Activated CD4-positive, alpha-beta T cell treated with anti-CD3 and anti-CD28 coated beads, Interleukin-2, amount 50 U/mL, for 48 hours (primary cell): ENCODE measurements at places on chromosomes 11 and 22.

DNA sequence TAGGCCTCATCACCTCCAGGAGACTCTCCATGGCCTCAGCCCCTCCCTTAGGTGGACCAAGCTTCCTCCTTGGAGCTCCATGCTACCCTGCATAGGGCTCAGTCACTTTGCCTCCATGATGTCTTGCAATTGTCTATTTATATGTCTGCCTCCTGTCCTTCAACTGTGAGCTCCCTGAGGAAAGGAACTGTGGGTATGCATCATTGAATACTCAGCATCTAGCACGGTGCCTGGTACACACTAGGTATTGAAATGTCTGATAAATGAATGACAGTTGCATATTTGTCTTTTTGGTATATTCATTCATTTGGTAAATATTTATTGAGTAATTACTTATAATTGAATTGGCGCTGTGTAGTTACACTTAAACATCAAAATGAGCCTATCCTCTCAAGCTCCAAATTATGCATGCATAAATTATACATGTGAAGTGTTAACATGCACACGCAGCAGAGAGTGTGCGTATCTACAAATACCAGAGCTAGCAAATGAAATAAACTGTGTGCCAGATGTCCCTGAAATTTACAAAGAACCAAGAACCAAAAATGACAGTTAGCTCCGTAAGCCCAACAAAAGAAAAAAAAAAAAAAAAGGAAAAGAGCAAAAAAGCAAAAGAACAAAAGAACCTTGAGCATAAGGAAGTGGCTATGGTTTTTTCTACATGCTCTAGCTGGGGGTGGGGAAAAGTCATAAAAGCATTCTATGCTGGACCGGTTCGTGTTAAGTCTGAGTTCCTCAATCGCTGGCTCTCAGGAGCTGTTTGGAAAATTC lies 25.2 kb downstream of the GRAP2 start:
- DNase-seq = no peak

- DNase-seq = no peak
These were observed 13.5 kb upstream of the ARHGEF17 start for GRCh38 chr11:73294604-73295003.

DNA sequence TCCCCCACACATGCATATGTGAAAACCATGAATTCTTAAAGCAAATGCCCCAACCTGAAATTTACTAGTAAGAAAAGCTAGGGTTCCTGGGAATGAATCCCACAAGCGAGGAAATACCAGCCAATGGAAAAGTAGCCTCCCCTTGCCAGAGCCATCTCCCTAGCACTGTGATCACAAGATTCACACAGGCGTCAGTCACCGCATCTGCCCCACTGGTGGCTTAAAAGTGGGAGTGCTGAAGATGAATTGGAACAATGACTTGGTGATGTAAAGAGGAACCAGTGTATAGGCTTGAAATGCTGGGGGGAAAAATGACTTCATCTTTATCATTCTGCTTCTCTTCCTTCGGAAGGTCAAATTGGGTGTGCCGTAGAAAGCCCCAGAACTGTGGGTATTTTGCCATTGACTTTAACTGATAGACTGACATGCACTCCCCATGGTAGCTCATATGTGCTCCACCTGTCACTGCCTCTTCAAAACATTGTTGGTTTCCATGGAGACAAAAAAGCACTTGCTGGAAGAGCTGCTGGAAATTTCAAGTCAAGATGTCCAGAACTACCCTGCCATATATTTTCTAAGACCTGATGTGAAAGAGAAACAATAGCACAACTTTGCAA lies 19.2 kb upstream of the ASPHD2 start:
- DNase-seq = no peak

- no peak for DNase-seq
These were observed 8.8 kb upstream of the CEP295 start for GRCh38 chr11:93652679-93653078.

DNA sequence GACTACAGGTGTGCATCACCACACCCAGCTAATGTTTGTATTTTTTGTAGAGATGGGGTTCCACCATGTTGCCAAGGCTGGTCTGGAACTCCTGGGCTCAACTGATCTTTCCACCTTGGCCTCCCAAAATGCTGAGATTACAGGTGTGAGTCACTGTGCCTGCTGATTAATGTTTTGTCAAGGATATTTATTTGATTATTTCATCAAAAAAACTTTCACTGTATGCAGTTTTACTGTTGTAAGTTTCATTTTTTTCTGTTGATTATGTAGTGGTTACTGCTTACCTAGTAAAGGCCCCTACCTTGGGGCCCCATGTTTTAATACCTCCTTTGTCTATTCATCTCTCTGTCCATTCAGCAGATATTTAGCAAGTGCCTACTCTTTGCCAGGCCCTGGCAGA lies 16.7 kb upstream of the FAM168A start:
- no peak for DNase-seq

DNA sequence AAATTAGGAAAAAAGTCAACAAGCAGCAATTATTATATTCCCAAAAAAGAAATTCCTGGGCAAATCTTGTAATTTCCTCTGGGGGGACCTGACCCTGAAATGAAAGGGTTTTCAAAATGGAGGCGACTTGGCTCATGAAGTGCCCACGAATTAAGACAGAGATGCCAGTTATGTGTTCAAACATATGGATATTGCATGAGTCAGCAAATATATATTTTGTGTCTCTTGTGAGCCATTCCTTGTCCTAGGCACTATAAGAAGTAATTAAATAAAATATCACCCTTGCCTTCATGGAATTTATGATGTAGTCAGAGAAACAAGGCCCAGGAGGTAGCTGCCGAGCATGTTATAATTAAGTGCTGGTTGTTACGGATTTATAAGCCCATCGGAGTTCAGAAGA lies 68.6 kb downstream of the BARX2 start:
- no peak for DNase-seq

DNA sequence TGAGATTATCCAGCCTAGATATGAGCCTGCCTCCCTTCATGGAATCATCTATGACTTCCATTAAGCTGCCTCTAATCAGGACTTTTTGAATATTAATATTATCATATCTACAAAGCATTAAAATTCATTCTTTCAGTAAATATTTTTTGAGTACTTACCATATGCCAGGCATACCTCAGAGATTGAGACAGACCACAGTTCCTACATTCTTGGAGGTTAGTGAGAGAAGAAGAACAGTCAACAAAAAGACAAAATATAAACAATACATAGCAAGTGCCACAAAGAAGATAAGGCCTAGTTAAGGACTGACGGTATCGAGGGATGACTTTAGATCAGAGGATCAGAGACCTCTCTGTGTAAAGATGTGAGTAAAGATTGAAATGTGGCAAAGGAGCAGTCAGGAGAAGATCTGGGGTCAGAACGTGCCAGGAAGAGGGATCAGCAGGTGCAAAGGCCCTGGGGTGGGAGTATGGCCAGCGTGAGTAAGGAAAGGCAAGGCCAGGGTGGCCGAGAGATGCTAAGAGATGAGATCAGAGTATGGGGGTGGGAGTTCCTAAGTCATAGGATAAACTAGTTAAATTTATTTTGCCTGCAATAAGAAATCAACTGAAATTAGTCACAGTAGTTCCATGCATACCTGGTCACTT lies 15.4 kb downstream of the SLC35C1 start:
- DNase-seq = no peak

DNA sequence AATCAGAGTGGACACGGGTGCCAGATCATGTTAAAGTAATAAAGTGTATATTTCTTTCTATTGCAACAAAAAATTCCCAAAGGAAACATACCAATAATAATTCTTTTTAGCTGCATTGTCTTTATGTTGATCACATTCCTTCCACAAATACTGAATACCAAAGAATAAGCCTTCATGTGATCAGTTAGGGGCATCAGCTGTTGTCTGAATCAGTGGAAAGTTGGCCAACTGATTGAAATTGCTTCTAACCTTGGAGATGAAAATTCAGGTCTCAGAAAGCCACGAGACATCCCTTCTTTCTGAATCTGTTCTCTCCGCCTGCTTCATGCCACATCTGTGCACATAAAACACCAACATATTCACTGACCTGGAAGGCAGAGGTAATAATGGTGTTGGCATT lies 785.2 kb downstream of the KCNA4 start:
- DNase-seq = no peak

DNA sequence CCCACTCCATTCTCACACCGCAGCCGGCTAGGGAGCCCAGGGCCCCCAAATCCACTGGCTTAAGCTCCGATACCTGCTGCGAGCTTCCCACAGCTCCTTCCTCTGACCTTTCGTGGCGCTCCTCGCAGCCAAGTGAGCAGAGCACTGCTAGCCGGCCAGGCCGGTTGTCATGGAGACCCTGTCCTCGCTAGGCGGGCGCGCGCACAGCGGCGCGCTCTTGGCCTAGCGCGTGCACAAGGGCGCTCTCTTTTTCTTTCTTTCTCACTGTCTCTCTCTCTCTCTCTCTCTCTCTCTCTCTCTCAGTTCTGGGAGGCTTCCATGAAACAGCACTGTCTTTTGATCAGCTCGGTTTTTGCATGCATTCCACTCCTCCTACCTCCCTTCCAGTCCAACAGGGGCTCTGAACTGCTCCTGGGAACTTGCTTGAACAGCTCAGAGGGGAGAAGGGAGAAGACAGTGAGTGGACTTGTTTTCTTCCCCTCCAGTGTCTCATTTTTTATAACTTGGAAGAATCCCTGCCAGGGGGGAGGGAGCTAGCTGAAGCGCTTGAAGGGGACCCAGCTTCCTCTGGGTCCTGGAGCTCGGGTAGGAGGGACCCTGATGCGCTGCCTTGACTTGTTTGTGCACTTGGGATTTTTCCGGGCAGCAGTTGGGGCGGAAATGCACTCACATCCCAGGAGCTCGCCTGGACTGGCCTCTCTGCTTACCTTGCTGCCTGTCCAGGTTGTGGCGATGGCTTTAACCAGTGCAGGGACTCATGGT lies 100.3 kb upstream of the AKIP1 start:
- peak; percentile 1 for DNase-seq

DNA sequence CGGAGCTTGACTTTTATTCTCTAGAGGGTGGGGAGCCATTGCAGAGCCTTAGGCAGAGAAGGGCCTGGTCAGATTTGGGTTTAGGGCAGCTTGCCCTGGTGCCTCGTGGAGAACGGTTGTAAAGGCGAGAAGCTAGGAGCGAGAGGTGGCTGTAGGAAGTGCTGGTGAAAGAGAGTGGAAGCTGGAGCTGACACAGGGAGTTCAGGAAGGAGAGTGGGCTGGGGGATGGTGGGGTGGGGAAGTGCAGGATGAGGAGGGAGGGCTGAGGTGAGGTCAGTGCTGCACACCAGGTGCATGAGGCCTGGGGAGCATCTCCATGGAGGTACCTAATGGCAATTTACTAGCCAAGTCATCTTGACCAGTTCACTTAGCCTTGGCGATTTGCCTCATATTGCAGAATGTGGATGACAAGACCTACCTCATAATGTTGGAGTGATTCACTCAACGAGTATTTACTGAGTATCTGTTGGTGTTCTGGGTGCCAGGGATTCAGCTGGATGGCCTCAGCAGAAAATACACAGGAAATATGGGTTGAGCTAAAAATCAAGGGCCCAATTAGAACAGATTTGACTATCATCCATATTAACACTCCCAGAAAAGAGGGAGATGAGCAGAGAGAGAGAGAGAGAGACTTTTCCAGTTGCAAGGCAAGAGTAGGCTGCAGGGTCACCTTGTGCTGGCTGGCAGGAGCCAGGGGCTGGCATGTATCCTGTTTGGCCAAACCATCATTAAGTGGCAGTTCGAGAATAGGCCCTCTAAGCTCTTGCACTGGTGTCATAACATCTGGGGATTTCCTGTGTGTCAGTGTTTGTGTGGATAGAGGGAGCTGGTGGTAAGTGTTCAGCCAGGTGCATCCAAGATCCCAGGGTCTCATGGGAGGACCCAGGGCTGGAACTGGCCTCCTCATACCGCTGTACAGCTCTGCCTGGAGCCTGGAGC lies 44.4 kb upstream of the CLDN5 start:
- no peak for DNase-seq

DNA sequence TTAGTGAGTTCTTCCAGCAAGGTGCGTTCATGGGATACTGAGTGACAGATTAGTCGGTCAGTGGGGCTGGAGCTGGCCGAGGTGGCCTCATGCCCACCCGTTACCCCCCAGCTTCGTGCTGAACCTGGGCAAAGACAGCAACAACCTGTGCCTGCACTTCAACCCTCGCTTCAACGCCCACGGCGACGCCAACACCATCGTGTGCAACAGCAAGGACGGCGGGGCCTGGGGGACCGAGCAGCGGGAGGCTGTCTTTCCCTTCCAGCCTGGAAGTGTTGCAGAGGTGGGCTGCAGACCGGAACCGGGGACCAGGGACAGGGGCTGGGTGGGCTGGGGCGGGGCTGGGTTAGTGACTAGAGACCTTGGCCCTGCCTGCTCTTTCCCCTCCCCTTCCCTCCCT lies 2.9 kb downstream of the LGALS1 start:
- no peak for DNase-seq

- no peak for DNase-seq
These were observed 29.6 kb upstream of the L3MBTL2 start for GRCh38 chr22:41175546-41175945.

DNA sequence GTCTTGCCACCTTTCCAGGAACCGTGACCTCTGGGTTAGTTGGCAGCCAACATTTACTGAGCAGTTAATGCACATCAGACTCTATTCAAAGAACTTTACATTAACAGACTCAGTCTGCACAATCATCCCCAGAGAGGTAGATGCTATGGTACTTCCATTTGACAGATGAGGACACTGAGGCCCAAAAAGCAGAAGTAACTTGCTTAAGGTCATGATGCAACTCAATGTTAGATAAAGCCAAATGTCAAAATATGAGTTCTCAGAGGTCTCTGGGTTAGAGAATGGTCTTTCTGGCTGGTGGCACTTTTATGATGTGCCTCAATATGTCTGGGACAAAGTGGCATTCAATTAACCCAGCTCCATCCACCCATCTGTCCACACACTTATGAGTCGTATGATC lies 450.0 kb downstream of the MIAT start:
- no peak for DNase-seq

- no peak for DNase-seq
These were observed 42.1 kb downstream of the PPARA start for GRCh38 chr22:46192210-46192993.

GRCh38 chr11:72954860-72955259 lies 140.6 kb downstream of the ATG16L2 start:
- no peak for DNase-seq

DNA sequence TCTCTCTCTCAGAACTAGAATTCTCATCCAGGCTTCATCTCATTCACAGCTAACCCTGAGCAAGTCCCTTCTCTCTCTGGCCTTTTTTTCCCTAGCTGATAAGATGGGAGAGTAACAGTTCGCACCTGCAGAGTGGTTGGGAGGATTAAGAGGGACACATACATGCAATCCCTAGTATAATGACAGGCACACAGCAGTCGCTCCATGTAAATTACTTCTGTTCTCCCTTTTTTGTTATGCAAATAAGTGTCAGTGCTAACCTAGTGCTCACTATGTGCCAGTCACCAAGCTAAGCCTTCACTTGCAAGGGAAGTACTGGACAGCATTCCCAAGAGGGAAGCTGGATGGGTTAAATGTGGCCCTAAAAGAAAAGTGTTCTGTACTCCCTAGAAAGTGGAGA lies 63.4 kb downstream of the TENM4 start:
- DNase-seq = no peak
